NCI-H187 treated with DMSO at 0.1 percent for 48 hours (cell line): ENCODE measurements at places on chromosomes 5 and 9.

DNA sequence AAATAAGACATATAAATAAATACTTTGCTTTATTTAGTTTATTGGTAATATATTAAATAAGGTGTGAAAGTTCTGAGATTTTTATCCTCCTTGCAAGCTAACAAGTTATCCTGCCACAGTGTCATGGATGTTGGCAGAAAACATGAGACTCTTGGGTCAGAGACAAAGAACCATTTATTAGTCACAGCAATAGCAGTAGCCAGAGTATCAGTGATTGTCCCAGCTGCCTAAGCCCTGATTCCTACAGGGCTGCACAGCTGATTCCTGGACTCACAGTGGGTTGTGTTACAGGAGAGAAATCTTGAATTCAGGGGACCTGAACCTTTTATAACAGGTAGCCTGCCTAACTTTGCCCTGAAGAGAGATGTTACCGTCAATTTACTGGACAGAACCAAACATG is 304.5 kb upstream of the ZNF608 start:
- DNase-seq: no peak

GRCh38 chr5:85278193-85278592 is 893.5 kb upstream of the EDIL3 start:
- no peak for DNase-seq

GRCh38 chr5:83446253-83446947 is 25.1 kb upstream of the VCAN start:
- no peak for DNase-seq

DNA sequence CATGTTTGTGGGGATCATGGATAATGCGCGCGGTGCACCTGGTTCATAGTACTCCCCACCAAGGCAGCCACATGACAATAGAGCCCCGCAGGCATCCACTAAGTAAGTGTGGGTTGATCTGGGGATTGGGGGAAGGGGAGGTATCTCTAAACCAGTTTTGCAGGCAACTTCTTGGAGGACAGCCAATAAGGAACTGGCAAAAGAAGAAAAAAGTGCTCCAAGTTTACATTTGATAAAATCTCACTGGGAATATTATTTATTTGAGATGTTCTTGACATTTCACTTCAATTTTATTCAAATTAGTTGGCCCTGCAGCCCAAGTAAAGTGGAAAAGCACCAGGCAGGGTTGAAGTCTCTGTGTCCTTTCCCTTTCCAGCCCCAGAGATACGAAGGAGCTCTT is 8.5 kb downstream of the FBP1 start:
- DNase-seq: no peak

DNA sequence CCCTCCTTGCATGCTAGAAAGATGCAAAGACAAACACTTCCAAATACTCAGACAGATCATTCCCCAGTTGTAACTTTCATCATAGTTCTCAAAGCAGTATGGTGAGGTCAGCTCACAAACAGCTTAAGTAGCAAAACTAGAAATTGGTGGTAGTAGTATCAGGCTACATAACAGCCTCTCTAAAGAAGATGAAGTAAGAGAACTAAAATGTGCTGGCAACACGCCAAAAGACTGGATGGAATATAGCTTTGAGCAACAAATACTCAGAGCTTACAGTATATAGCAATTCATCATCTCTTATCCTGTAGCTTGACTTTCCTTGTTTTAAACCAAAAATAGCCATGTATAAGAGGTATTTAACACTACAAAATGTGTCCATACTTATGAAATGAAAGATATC is 7.5 kb downstream of the PFDN1 start:
- no peak for DNase-seq

DNA sequence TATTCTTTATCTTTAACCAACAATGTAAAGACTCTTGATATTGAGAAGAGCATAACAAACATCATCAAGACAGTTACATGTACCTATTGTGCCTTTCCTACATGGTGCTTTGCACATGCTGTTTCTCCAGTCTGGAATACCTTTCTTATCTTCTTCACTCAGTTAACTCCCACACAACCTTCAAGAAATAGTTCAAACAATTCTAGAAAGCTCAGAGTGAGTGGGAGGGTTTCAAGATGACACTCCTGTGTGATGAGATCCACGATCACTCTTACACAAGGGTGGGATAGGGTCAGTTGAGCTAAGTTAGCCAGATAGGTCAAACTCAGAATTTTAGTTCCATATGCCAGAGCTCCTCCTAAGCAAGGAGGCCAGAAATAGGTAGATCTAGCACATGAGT is 915.5 kb downstream of the NR2F1-AS1 start:
- no peak for DNase-seq
